ENCODE measurements at places on chromosomes 3 and 15. TPM values are rescaled to one million over a fixed set of nuclear protein-coding genes. Genes with fewer than 3 reads are reported as not detected.

DNA sequence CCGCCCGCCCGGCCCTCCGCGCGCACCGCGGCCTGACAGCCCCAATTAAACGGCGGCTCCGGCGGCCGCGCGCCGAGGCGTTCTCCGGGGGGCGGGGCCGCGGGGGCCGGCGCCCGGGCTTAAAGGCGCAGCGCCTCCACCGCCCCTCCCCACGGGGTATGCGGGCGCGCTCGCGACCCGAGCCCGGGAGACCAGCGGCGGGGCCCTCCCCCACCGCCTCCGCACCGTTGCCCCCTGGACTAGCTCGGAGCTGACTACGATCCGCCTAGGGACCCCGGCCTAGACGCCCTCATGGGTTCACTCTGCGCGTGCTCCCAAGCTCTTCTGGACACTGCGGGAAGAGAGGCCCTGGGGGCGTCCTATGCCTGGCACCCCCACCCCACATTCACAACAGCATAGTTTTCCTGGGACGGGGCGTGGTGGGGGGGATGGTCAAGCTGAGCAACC, at the start of gene DUSP7:
Gene DUSP7 (minus strand): TSS at position 51 of the 447 bp plus-strand sequence. CDS start 205 bp downstream, outside the sequence.
- H3K27me3 ChIP-seq = no peaks in the 10 kb centered on the region
- H3K36me3 ChIP-seq = no peaks in the 10 kb centered on the region
- peak within 1 kb of the TSS; percentile 94 for H3K27ac ChIP-seq
- no peak for DNase-seq
- H3K4me1 ChIP-seq = peaks cover 16% of the 10 kb centered on the region
- H3K4me3 ChIP-seq = peak within 1 kb of the TSS; percentile 95

- H3K4me3 ChIP-seq = no peak overlapping the region
- no peaks in the 10 kb centered on the region for H3K4me1 ChIP-seq
- no peaks in the 10 kb centered on the region for H3K27me3 ChIP-seq
- DNase-seq = no peak
- H3K27ac ChIP-seq = no peak overlapping the region
Measured at GRCh38 chr15:85099195-85099803, 117.6 kb downstream of the PDE8A start.

DNA sequence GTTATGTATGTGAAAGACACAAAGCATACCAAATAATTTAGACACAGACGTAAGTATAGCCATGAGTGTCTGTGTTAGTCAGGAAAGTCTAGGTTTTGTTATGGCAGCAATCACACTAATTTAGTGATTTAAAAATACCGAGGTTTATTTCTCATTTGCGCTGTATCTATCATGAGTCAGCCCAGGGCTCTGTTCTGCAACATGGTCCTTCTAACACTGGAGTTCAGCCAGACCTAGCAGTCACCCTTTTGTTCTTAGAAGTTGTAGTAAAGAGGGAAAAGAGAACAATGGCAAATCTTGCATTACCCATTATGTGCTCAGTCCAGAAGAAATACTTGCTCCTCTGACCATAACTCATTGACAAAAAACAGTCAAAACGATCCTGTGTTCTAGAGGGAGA, 311.5 kb downstream of the NLGN1 start:
- no peaks in the 10 kb centered on the region for H3K36me3 ChIP-seq
- no peak for DNase-seq
- no peaks in the 10 kb centered on the region for H3K4me1 ChIP-seq
- H3K4me3 ChIP-seq = no peak overlapping the region
- no peak overlapping the region for H3K27ac ChIP-seq

DNA sequence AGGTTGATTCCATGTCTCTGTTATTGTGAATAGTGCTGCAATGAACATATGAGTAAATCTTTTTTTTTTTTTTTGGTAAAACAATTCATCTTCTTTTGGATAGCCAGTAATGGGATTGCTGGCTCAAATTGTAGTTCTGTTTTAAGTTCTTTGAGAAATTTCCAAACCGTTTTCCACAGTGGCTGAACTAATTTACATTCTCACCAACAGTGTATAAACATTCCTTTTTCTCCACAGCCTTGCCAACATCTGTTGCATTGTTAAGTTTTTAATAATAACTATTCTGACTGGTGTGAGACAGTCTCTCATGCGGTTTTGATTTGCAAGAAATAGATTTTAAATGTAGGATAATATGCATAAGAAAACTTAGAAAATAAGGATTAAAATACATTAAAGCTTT, 279.0 kb upstream of the EPHA3 start:
- H3K36me3 ChIP-seq = no peaks in the 10 kb centered on the region
- no peaks in the 10 kb centered on the region for H3K27me3 ChIP-seq
- no peaks in the 10 kb centered on the region for H3K4me1 ChIP-seq
- no peak for DNase-seq

ARHGAP11A gene
- total RNA-seq = 2.0 TPM

DNA sequence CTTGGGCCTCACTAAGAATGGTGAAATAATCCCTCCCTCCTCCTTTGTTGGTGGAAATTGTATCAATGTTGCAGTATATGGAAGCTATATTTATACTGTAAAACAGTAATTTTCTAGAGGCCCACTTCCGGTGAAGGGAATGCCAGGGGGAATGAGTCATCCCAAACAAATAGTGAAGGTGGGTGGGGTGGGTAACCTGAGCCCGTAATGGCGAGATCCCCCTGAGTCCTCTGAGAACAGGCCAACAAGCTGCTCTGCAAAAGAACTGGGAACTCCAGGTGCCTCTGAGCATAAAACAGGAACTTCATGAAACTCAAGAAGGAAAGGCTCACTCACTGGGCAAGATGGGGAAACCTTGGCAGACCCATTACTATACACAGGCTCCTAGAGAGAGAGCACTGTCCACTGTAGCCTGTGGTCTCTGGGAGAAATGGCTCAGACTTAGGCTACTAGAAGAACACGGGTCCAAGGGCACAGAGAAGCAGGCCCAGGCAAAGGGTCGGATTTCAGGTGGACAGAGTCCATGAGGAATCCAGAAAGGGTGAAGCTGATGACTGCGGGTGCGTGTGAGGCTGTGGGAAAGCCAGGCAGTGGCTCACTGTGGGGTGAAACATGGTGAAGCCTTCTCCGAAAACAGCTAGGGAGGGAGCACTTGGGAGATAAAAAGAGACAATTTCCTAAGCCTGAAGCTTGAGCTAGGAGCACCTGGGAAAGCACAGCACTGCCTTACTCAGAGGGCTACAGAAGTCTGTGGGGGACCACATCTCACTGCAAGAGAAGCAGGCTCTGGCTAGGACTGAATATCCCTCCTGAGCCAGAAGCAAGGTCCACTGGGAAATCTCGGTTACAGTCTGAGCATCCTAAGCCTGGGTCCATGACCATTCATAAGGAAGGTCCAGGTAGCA, 19.8 kb downstream of the LARP6 start:
- no peak for DNase-seq
- H3K4me3 ChIP-seq = no peak overlapping the region
- no peaks in the 10 kb centered on the region for H3K36me3 ChIP-seq
- no peaks in the 10 kb centered on the region for H3K27me3 ChIP-seq

GRCh38 chr3:2526926-2527325, 428.3 kb downstream of the CNTN4 start:
- no peak overlapping the region for H3K27ac ChIP-seq
- no peak for DNase-seq
- H3K4me3 ChIP-seq = no peak overlapping the region
- H3K4me1 ChIP-seq = no peaks in the 10 kb centered on the region
- no peaks in the 10 kb centered on the region for H3K27me3 ChIP-seq

Data from breast epithelium (tissue), 4 donors.